ENCODE measurements at places on chromosomes 3 and 15.

GRCh38 chr3:47456984-47457383, 18.8 kb downstream of the SCAP start:
- DNase-seq = no peak

DNA sequence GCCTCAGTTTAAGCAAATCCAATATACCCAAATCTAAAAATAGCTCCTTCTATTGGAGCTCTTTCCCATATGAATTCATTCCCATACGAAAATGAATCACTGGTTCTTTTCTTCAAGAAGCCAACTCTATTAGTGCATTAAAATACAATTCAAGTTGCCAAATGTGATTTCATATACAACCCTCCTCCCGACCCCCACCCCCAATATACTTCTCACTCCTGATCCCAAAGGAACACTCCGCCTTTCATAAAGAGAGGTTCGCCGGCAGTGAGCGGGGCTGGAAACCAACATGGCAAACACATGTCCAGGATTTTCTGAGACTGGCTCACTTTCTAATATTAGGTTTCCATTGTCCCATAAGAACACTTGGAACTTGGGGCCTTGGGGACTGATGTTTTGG, 48.5 kb downstream of the MAGEF1 start:
- no peak for DNase-seq

- DNase-seq = no peak
Measured at GRCh38 chr3:186454881-186455703, 89.1 kb downstream of the CRYGS start.

- no peak for DNase-seq
Measured at GRCh38 chr3:10417847-10418246, 87.5 kb downstream of the ATP2B2 start.

- DNase-seq = no peak
Measured at GRCh38 chr3:71724584-71725270, 475 bp downstream of the EIF4E3 start.

DNA sequence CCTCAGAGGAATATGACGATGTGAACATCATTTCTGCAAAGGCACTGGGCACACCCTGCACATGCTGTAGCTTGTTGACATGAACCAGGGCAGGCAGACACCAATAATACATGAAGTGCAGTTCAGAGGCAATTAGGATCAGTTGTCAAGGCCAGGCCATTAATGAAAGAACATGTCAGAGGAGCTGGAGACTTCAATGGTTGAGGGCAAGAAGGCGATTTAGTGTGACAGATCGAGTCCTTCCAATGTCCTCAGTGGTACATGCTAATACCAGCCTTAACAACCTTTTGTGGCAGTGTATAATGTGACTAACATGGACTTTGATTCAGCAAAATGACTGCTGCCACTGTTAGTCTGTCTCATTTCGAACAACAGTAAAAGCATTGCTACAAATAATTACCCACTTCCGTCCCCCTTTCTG, 205.2 kb upstream of the NANOGP8 start:
- no peak for DNase-seq

DNA sequence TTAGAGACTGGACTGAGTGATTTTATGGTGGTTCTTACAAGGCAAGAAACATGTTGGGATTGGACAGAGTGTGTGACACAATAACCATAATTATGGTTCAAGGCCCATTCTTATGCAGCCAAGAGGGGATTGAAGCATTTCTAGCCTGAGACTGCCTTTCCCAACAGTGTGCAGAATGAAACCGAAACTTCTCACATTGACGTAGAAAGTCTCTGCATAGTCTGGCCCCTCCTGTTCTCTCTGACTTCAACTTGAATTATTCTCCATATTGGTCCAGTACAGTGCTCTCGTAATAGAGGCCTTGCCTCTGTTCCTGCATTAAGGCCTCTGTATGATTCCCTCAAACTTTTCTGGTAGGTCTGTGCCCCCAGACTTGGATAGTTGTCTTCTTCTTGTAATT, 138.3 kb downstream of the DIPK2A start:
- no peak for DNase-seq

DNA sequence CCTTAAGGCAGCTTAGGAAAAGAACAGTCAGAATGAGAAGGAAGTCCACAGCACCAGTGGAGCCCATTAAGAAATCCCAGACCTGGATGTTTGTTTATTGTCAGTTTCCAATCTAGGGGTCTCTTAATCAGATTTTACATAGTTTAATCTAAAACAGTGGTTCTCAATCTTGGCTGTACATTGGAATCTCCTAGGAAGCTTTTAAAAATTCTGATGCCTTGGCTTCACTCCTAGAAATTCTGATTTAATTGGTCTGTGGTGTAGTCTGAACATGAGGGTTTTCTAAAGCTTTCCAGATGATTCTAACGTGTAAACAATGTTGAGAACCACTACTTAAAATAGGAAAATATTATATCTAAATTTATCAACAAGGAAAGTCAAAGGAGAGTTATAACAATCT, 56.6 kb upstream of the SPRED1 start:
- no peak for DNase-seq

DNA sequence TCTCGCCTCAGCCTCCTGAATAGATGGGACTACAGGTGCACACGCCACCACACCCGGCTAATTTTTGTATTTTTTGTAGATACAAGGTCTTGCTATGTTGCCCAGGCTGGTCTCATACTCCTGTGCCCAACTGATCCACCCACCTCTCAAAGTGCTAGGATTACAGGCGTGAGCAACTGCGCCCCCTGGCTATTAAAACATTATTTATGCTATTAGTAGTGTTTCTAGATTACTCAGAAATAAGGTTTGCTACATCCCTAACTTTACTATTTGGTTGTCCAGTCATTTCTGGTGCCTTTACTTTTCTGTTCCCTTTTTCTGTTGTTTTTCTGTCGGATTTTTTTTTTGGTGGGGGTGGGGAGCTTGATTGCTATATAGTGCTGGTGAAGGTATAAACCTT, 393.6 kb upstream of the TPM1 start:
- no peak for DNase-seq

DNA sequence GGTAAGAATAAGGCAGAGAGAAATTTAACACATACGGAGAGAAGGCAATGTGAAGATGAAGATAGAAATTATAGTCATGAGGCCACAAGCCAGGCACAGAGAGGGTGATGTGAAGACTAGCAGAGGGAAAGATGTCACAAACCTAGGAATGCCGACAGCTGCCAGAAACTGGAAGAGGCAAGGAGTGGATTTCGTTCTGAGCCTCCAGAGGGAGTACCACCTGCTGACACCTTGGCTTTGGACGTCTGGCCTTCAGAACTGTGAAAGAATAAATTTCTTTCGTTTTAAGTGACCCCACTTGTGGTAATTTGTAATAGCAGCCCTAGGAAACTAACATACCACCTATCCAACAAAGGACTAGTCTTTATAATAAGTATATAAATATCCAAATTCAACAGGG, 5.0 kb upstream of the SGO1 start:
- DNase-seq = no peak

- no peak for DNase-seq
Measured at GRCh38 chr3:64276131-64276530, 50.9 kb upstream of the PRICKLE2 start.

- DNase-seq = peak; percentile 2
Measured at GRCh38 chr15:26864664-26865191, 2.1 kb upstream of the GABRA5 start.

- DNase-seq = no peak
Measured at GRCh38 chr3:101638261-101638745, 38.6 kb downstream of the ZBTB11 start.

DNA sequence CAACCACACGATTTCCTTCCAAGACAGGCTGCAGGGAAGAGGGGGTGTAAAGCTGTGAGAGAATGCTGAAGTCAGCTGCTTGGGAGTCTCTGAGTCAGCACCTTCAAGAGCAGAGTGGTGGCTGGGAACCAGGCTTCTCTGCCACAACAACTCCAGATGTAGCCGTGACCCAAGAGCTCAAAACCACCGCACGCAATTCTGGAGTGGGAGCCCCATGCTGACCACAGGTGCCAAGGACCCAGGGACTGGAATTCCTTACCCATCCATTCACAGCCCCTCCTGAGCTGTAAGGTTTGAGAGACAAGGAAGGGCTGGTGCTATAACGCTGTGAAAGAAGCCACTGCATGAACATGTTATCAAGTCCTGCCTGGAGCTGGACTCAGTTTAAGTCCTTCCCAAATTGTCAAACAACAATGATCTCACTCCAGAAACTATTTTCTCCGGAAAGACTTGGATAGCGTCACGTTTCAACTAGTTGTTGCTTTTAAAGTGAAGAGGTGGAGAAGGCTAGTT, 61.4 kb downstream of the UMPS start:
- DNase-seq = no peak

DNA sequence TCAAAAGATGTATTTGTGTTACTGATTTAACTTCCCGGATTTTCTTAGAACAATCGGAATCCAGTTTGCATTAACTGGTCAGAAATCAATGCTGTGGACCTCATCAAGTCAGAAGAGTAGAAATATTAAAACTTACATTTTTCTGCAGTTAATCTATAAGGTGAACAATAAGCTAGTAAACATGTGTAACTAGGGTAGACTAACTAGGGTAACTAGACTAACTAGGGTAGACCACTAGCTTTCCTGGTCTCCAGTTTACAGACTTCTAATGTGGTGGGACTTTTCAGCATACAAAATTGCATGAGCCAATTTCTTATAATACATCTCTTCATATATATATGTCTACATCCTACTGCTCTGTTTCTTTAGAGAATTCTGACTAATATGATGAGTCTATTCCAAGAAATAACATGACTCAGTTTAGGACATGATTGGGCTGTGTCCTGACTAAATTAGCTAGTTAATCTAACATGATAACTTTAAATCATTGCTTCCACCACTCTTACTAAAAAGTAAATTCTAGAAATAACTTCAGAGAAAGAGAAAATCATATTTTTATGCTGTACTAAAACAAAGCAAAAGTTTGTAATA, 5.3 kb downstream of the PLSCR2 start:
- no peak for DNase-seq

- no peak for DNase-seq
Measured at GRCh38 chr3:87798567-87798947, 260.2 kb downstream of the CGGBP1 start.

DNA sequence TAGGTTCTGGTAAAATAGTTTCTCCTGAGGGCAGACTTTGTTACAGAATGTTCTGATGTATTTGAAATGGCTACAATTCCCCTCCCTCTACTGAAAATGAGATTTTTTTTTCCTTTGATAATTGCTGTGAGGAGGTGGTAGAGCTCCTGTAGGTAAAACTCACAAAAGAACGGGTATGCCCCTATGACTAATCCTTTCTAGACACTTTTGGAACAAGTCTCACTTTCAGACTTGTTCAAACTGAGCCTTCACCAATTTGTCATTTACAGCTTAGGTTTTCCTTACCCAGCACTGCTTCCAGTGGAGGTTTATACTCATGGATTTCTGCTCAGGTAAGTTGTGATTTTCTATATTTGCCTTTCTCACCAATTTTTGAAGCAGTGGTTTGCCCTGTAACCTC, 115.6 kb downstream of the NLGN1 start:
- DNase-seq = no peak

- no peak for DNase-seq
Measured at GRCh38 chr3:140540262-140540661, 137.6 kb upstream of the TRIM42 start.

- DNase-seq = no peak
Measured at GRCh38 chr15:67142767-67143100, 77.3 kb downstream of the SMAD3 start.

DNA sequence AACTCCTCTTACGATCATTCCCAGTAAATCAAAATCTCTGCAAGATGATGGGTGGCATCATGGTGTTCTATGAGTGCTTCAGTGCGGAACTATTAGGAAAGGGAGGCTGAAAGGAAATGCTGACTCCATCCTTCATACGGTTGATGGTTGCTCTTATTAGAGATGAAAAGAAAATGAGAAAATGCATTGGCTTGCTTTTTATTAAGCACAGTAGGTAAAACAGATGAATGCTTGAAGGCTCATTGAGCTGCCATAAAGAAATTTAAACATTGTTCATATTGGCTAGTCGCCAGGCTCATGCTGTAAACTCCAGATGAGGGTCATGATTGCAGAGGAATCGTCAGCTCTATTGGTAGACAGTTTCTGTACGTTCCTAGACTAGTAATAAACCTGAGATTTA, 115.8 kb downstream of the EPHA3 start:
- no peak for DNase-seq

DNA sequence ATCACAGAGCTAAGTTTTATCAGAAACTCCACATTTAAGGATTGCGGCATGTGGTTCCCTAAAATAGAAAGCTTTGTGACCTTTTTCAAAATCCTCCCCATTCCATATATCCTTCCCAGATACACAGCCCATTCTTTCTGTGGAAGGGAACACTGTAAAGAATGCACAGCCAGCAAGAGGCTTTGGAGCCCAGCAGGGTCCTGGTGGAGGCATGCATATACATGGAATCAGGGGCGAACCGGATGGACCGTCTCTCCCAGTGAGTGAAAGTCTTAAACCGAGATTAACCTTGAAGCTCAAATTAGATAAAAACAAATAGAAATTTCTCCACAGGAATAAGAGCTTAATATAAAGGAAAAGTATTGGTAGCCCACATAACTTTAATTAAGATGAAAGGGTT, 436.2 kb upstream of the MDFIC2 start:
- no peak for DNase-seq

- DNase-seq = no peak
Measured at GRCh38 chr3:77906102-77906709, 866.3 kb downstream of the ROBO2 start.

DNA sequence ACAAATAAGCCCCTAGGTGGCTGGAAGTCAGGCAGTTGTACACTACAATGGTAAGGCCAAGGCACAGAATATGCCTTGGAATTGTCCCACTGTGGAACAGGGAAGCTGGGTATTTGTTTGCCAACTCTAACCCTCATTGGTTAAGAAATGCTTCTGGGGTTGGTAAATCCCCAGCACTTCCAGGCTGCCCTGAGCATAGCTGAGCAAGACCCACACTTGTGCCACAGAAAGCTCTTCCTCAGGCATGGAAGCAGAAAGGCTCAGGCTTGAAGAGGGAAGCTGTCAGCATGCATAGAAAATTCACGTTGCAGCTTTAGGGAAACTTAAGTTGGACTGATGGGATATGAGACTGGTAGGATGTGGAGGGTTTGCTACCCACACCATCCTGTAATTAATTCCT, 86.9 kb upstream of the PLCL2 start:
- DNase-seq = no peak

GRCh38 chr3:160956785-160957184, 148.4 kb downstream of the B3GALNT1 start:
- no peak for DNase-seq

- DNase-seq = no peak
Measured at GRCh38 chr15:88788816-88789215, 14.4 kb upstream of the ACAN start.
